ENCODE measurements at places on chromosomes 16 and 17. TPM values are rescaled to one million over a fixed set of nuclear protein-coding genes. Genes with fewer than 3 reads are reported as not detected.

Gene KSR1
- total RNA-seq = 0.96 TPM

Gene SP6
- total RNA-seq = not detected

Gene ATP5PD
- total RNA-seq = 413 TPM

DNA sequence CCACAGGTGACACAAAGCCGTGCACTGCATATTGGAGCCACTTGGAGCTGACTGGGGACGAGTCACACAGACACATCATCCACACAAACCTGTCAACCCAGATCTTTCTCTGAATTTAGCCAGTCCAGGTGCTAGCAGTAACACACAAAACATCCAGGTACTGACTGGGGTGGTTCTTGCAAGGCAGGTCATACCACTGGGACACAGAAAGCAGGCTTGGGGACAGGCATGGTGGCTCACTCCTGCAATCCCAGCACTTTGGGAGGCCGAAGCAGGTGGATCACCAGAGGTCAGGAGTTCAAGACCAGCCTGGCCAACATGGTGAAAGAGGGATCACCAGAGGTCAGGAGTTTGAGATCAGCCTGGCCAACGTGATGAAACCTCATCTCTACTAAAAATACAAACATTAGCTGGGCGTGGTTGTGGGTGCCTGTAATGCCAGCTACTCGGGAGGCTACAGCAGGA lies 14.9 kb downstream of the ENPP7 start:
- DNase-seq = no peak

- DNase-seq = no peak
Measured at GRCh38 chr17:37221865-37222264, 153.9 kb upstream of the C17orf78 start.

DNA sequence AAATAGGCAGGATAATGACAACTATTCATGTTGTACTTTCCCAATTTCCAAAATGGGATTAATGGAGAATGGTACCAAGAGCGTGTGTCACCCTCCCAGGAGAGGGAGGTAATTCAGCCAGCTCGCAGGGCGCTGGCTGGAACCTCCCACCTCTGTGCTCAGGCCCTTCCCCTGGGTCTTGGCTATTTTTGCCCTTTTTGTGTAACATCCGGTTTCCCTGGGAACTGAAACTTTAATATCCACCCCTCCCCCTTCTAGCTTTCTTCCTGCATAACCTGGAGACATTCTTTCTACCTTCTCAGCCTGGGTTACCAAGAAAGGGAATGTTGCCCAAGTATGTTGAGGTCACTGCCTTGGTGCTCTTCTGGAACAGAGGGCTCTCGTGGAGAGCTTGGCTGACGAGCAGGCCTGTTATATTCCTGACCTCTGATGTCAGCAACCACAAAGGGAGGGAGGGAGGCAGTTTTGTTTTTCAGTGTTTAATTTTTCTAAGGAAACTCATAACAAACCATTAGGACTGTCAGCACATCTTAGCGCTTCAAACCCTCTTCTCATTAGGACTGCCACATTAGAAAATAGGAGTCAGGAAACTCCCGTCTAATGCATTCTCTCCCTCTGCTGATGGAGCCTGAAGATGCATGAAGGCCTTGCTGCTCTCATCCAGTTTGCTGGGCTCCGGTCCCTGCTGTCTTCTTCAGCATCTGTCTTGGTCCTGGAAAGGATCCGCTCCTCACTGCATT lies 25.6 kb downstream of the ITGB3 start:
- DNase-seq = peak; percentile 92

DNA sequence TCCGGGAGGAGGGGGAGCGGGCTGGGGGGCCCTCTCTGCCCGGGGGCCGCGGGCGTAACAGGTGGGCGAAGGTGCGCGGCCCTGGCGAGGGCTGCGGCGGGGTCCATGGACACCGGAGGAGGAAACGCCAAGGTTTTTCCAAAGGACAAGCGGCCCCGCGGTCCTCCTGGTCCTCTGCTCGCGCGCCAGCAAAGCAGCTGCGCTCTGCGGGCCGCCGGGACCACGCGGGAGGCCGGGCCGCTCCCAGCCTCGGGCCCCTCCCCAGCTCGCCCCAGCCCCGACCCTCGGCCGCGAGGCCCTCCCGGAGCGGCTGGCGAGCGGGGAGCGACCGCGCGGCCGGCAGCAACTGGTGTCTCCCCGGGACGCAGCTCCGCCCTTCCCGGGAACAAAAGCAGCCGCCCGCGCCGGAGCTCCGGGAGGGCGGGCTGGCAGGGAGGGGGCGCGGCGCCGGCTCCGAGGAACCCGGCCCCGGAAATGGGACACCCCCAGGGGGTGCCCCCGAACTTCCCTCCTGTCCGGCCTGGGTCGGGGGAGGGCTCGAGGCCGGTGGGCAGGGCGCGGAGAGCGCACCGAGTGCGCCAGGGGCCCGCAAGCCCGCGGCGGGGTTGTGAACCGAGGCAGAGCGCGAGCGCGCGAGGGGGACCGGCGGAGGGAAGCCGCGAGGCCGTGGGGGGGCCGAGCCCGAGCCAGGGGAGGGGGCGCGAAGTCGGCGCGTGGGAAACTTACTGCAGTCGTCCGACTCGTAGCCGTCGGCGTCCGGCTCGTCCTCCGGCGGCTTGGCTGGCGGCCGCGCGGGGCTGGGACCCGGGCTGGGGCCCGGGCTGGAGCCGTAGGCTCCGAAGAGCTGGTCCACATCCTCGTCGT lies 837 bp downstream of the DOC2B start:
- DNase-seq = no peak

GRCh38 chr16:31377210-31377903 lies 15.8 kb upstream of the ITGAD start:
- no peak for DNase-seq

GRCh38 chr16:77888871-77889270 lies 100.5 kb downstream of the VAT1L start:
- no peak for DNase-seq

- DNase-seq = no peak
Measured at GRCh38 chr16:69088684-69089083, 16.8 kb upstream of the HAS3 start.

Measured in RPMI7951 (cell line).